ENCODE measurements at places on chromosomes 2 and 18. TPM values are rescaled to one million over a fixed set of nuclear protein-coding genes. Genes with fewer than 3 reads are reported as not detected.
A peak's percentile ranks its signal among the peaks of the same experiment; 100 is the strongest.

GRCh38 chr2:175930504-175930903, 71.6 kb downstream of the LNPK start:
- H3K36me3 ChIP-seq: peaks cover 4% of the 10 kb centered on the region
- no peaks in the 10 kb centered on the region for H3K27me3 ChIP-seq
- no peak overlapping the region for H3K27ac ChIP-seq
- H3K4me1 ChIP-seq: no peaks in the 10 kb centered on the region
- DNase-seq: no peak

- H3K4me3 ChIP-seq: no peak overlapping the region
- H3K4me1 ChIP-seq: peaks cover 4% of the 10 kb centered on the region
- no peak overlapping the region for H3K27ac ChIP-seq
Measured at GRCh38 chr2:197232010-197232409, 78.6 kb downstream of the ANKRD44 start.

DNA sequence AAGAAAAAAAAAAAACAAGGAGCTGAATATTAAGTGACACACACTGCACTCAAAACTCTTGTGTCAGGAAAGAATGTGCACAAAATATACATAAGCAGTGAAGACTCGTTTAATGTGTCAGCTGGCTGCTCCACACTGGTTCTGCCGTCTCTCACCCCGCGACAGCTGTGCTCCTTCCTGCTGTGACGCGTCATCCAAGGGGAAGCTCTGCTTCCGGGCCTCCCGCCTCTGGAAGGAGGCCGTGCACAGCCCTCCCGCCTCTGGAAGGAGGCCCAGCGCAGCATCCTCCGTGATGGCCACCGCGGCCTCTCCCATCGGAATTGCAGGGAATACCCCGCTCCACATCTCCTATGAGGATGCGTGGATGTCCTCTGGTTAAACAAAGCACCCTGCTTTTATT, 151.0 kb downstream of the HDAC4 start:
- H3K27ac ChIP-seq: no peak overlapping the region
- H3K4me1 ChIP-seq: peaks cover 40% of the 10 kb centered on the region
- H3K36me3 ChIP-seq: no peaks in the 10 kb centered on the region
- H3K27me3 ChIP-seq: no peaks in the 10 kb centered on the region
- no peak overlapping the region for H3K4me3 ChIP-seq
- DNase-seq: no peak

DNA sequence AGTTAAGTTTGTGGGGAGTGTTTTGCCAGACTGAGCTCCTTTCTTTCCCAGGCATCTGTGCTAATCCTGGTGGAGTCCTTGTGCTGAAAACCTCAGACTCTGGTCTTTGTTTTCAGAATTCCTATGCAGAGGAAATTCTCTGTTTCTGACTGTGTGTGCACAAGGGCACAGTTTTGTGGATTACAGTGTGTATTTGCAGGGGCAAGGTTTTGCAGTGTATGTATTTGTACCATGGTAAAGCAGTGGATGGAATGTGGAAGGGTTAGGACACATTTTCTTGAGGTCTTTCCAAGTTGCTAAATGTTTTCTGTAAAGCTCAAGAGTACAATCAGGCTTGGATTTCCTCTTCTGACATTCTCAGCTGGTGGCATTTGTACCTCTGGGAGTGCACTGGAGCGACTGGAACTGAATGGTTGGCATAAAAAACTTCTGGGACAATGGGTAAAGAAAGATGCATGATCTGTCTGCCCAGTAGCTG, 139.5 kb upstream of the RND3 start:
- no peak overlapping the region for H3K4me3 ChIP-seq
- H3K4me1 ChIP-seq: peaks cover 16% of the 10 kb centered on the region
- H3K27ac ChIP-seq: no peak overlapping the region
- H3K27me3 ChIP-seq: no peaks in the 10 kb centered on the region
- no peaks in the 10 kb centered on the region for H3K36me3 ChIP-seq

DNA sequence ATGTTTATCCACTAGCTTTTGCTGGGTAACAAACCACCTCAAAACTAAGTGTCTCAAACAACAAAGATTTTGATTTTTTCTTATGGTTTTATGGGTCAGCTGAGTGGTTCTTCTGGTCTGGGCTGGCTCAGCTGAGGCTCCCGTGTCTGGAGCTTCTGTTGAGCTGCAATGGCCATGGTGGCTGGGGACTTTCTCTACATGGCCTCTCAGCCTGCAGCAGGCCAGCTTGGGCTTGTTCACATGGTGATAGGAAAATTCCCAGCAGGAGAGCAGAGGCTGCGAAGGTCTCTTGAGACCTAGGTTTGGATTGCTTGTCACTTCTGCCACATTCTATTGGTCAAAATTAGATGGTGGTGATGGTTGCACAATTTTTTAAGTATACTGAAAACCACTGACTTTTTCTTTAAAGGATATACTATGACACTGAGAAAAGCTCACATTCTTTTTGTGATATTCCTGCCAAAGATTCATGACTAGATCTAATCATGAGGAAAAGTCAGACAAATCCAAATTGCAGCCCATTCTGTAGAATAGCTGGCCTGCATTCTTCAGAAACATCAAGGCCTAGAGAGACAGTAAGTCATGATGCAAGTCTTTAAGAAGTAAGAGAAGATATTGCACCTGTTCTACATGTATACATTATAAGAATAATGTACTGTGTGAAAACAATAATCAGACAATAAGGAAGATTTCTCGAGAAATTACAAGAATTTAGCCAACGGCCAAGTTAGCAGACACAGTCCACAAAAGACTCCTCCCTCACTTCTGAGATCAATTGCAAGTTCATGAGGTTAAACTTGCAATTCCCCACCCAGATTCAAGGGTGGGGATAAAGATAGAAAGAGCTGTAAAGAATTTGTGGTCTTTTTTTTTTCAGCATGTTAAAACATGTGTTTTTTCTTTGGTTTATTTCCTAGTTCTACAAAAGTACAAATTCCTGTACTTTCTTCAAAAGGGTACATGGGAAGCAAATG, 35.0 kb upstream of the IL1R2 start:
- H3K4me3 ChIP-seq: no peak overlapping the region
- no peaks in the 10 kb centered on the region for H3K36me3 ChIP-seq
- H3K27ac ChIP-seq: no peak overlapping the region
- H3K4me1 ChIP-seq: peaks cover 9% of the 10 kb centered on the region
- no peak for DNase-seq

- no peaks in the 10 kb centered on the region for H3K4me1 ChIP-seq
- no peaks in the 10 kb centered on the region for H3K27me3 ChIP-seq
- no peaks in the 10 kb centered on the region for H3K36me3 ChIP-seq
- H3K27ac ChIP-seq: no peak overlapping the region
- no peak overlapping the region for H3K4me3 ChIP-seq
- no peak for DNase-seq
Measured at GRCh38 chr2:166134252-166135151, 6.7 kb upstream of the SCN1A start.

GRCh38 chr2:66233981-66234380, 200.9 kb upstream of the MEIS1 start:
- DNase-seq: no peak
- H3K27me3 ChIP-seq: no peaks in the 10 kb centered on the region
- H3K27ac ChIP-seq: no peak overlapping the region
- H3K36me3 ChIP-seq: no peaks in the 10 kb centered on the region
- H3K4me3 ChIP-seq: no peak overlapping the region

DNA sequence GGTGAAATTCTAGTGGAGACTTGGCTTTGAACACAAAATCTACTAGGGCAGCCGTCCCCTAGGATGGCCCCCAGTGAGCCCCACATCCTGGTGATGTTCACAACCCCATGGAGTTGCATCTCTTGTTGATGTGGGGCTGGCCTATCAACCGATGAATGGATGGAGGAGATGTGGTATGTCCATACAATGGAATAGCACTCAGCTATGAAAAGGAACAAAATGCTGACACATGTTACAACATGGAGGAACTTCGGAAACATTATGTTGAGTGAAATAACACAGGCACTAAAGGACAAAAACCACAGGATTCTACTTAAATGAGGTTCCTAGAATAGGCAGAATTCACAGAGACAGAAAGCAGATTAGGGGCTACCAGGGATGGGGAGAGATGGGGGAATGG, 80.1 kb upstream of the ASAP2 start:
- H3K4me3 ChIP-seq: no peak overlapping the region
- H3K27me3 ChIP-seq: no peaks in the 10 kb centered on the region
- no peak for DNase-seq
- H3K36me3 ChIP-seq: no peaks in the 10 kb centered on the region
- H3K27ac ChIP-seq: no peak overlapping the region

DNA sequence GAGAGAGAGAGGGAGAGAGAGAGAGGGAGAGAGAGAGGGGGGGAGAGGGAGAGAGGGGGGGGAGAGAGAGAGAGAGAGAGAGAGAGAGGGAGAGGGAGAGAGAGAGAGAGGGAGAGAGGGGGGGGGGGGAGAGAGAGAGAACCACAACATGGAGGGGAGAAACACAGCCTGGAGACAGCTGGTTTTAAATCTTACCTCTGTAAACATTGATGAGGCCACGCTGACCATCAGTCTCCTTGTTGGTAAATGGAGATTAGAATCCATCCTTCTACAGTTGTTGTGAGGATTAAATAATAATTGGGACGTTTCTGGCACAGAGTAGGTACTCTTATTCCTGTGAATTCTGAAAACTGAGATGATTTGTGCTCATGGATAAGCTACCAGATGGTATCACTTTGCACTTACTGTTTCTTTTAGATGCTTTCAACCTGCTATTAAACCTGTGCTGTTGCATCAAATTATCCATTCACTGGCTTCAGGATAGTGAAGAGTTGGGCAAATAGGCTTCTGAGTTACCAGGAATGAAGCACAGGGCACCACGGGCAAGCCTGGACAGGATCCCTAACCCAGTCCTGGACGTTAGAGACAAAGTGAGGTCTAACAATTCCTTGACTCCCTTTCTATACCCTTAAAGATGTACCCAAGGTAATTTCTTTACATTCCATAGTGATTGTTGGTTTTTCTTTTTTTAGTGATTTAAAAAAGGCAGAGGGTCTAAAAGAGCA, 318.1 kb downstream of the ZNF521 start:
- DNase-seq: no peak
- no peak overlapping the region for H3K27ac ChIP-seq
- H3K4me3 ChIP-seq: no peak overlapping the region
- no peaks in the 10 kb centered on the region for H3K4me1 ChIP-seq
- H3K36me3 ChIP-seq: no peaks in the 10 kb centered on the region
- H3K27me3 ChIP-seq: no peaks in the 10 kb centered on the region

GRCh38 chr2:161044921-161045320, 115.3 kb upstream of the TANK start:
- H3K27me3 ChIP-seq: no peaks in the 10 kb centered on the region
- H3K36me3 ChIP-seq: no peaks in the 10 kb centered on the region
- H3K4me1 ChIP-seq: no peaks in the 10 kb centered on the region
- no peak overlapping the region for H3K27ac ChIP-seq
- no peak overlapping the region for H3K4me3 ChIP-seq

- no peaks in the 10 kb centered on the region for H3K27me3 ChIP-seq
- peak overlapping the region; percentile 59 for H3K27ac ChIP-seq
- peak overlapping the region; percentile 71 for H3K4me3 ChIP-seq
Measured at GRCh38 chr18:55401638-55402191, 186.3 kb downstream of the TCF4 start.

DNA sequence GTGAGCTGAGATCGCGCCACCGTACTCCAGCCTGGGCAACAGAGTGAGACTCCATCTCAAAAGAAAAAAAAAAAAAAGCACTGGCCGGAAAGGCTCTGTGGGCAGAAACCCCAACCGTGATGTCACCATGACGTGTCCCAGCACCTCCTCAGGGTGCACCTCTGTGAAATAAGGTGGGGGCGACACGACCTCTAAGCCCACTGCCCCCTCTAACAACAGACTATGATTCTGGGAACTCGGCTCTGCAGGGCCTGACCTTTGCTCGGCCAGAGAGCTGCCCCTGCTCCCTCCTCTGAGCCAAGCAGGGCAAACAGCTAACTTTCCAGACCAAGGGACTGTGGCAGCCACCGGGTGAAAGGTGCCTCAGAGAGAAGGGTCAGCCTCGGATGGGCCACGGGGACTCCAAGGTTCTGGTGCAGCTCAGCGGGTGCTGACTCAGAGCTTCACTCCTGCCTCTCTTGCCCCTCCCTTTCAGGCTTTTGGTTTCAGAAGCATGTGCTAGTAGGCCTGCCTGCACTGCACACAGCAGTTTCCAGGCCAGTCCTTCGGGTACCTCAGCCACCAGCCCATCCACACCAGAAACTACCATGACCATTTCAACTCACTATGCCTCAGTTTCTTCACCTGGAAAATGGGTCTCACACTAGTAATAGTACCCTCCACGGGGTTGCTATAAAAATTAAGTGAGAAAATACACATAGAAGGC, 8.0 kb downstream of the TMBIM1 start:
- peak overlapping the region; percentile 98 for H3K27ac ChIP-seq
- H3K27me3 ChIP-seq: no peaks in the 10 kb centered on the region
- DNase-seq: no peak
- H3K36me3 ChIP-seq: peaks cover 26% of the 10 kb centered on the region

DNA sequence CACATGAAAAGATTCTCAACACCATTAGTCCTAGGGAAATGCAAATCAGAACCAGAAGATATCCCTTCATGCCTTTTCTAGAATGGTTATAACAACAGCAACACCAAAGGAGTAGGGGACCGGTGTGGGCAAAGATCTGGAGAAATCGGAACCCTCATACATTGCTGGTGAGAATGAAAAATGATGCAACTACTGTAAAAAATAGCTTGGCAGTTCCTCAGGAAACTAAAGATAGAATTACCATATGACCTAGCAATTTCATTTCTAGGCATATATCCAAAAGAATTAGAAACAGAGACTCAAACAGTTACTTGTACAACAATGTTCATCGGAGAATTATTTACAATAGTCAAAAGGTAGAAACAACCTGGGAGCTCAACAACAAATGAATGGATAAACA, 29.2 kb upstream of the CDH7 start:
- no peak for DNase-seq
- H3K27ac ChIP-seq: no peak overlapping the region
- no peaks in the 10 kb centered on the region for H3K36me3 ChIP-seq
- no peak overlapping the region for H3K4me3 ChIP-seq

- DNase-seq: no peak
- no peak overlapping the region for H3K4me3 ChIP-seq
- H3K36me3 ChIP-seq: no peaks in the 10 kb centered on the region
- H3K27ac ChIP-seq: no peak overlapping the region
- H3K4me1 ChIP-seq: no peaks in the 10 kb centered on the region
- no peaks in the 10 kb centered on the region for H3K27me3 ChIP-seq
Measured at GRCh38 chr2:162174746-162175145, 22.7 kb upstream of the GCG start.

DNA sequence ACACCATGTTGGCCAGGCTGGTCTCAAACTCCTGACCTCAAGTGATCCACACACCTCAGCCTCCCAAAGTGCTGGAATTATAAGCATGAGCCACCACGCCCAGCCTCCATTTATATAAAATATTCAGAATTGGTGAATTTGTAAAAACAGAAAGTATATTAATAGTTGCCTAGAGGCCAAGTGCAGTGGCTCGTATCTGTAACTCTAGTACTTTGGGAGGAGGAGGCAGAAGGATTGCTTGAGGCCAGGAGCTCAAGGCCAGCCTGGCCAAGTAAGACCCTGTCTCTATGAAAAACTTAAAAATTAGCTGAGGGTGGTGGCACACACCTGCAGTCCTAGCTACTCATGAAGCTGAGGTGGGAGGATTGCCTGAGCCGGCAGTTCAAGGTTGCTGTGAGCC, 89.6 kb downstream of the SLC25A12 start:
- peaks cover 8% of the 10 kb centered on the region for H3K36me3 ChIP-seq
- H3K4me3 ChIP-seq: no peak overlapping the region
- no peak overlapping the region for H3K27ac ChIP-seq
- H3K27me3 ChIP-seq: no peaks in the 10 kb centered on the region

GRCh38 chr2:104904889-104905288, 51.0 kb downstream of the POU3F3 start:
- no peak overlapping the region for H3K27ac ChIP-seq
- no peak overlapping the region for H3K4me3 ChIP-seq
- H3K36me3 ChIP-seq: no peaks in the 10 kb centered on the region
- no peaks in the 10 kb centered on the region for H3K4me1 ChIP-seq
- H3K27me3 ChIP-seq: no peaks in the 10 kb centered on the region

The RNF181 gene
- total RNA-seq: 124 TPM

The GREB1L gene
- 12.7 TPM for total RNA-seq

The TGFA gene
- 1.1 TPM for total RNA-seq

The ANKRD30BL gene
- not detected for total RNA-seq

The GNAL gene
- total RNA-seq: 20.4 TPM

The ZNG1B gene
- total RNA-seq: 34.1 TPM

The TEX44 gene
- not detected for total RNA-seq

All from thoracic aorta (tissue), 2 donors.